Stimulated activated CD4-positive, alpha-beta T cell treated with anti-CD3 and anti-CD28 coated beads, Interleukin-15, amount 100 ng/mL, for 1 hour (primary cell): ENCODE measurements at places on chromosomes 12 and 14.

GRCh38 chr12:24111086-24111485, 161.6 kb upstream of the SOX5 start:
- no peak for DNase-seq

GRCh38 chr14:57136669-57137328, 131.9 kb downstream of the EXOC5 start:
- no peak for DNase-seq

GRCh38 chr12:46908236-46908935, 82.6 kb upstream of the SLC38A4 start:
- DNase-seq, result no peak

DNA sequence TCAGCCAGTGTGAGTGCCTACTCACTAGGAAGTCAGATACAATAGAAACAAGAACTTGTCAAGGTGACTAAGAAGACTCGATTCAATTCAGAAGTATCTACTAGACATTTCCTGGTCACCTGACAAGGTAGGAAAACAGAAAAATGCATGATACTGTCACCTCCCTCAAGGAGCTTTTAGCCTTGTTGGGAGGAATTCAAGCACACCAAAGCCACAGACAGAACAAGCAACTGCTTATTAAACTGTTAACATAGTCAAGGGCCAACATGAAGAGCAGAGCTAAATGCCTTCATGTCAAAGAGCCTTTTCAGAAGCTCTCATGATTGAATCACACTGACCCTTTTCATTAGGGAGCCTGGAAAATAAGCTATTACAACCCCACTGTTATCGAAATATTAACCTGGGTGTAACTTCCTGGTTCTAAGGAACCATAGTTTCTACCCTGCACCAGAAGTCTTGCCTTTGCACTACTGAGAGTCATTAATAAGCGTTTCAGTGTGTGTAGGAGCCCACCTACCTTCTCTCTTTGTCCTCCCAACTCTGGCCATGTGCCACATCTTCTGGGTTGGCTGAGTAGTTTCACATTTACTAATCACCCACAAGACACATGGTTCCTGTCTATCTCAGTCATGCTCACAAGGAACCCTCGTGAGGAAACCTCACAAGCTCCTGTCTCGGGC, 31.0 kb upstream of the LGALS3 start:
- DNase-seq, result no peak

DNA sequence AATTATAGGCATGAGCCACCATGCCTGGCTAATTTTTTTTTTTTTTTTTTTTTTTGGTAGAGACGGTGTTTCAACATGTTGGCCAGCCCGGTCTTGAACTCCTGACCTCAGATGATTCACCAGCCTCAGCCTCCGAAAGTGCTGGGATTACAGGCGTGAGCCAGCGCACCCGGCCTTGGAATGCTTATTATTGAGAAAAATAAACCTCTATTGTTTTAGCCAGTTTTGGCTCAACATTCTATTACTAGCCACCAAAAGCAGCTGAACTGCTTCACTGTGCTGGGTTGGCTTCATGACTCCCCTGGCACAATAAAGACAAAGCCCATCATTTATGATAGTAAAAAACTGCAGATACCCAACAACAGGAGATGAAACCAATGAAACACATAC, 93.5 kb upstream of the CEP83 start:
- no peak for DNase-seq

DNA sequence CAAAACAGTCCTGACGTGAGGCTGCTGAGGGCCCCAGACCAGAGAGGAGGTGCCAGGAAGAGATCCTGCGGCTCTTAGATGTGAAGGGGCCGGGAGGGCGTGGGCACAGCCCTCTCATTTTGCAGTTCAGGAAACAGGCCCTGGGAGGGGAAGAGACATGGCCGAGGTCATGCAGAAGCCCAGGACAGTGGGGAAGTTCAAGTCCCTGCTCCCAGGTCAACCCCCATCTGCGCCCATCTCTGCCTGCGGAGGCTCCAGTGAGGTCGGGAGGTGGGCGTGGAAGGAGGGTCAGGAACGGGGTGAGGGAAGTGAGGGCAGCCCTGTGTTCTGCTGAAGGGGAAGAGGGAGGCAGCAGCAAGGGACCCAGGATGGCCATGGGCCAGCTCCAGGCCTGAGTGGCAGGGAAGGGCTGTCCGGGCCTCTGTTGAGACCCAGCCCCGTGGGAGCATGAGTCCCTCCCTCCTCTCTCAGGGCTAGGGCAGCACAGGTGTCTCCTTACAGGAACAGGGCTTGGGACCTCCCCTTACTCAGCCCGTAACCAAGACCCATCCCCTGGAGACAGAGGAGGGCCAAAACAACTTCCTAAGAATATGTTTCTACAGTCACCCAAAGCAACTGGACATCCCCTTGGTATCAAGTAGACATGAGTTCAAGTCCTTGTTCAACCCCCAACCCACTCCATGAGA, 90.8 kb downstream of the LGMN start:
- no peak for DNase-seq
